ENCODE measurements at places on chromosomes 1 and 21.
A peak's percentile ranks its signal among the peaks of the same experiment; 100 is the strongest.

- peak; percentile 9 for DNase-seq
These were observed 44.2 kb downstream of the ZC3H11B start for GRCh38 chr1:219568733-219569132.

- DNase-seq: no peak
These were observed 36.7 kb downstream of the ETNK2 start for GRCh38 chr1:204115116-204115515.

GRCh38 chr1:169103480-169103893 is 3.0 kb upstream of the ATP1B1 start:
- no peak for DNase-seq

GRCh38 chr1:109732390-109732881 is 8.4 kb downstream of the GSTM3 start:
- DNase-seq: no peak

- peak; percentile 99 for DNase-seq
These were observed at the start of gene RPRD2 for GRCh38 chr1:150363426-150364230. RPRD2 (plus strand) TSS chr1:150364147; CDS start chr1:150364715, 568 bp downstream.

GRCh38 chr1:165055581-165055980 is 300.9 kb downstream of the LMX1A start:
- no peak for DNase-seq

DNA sequence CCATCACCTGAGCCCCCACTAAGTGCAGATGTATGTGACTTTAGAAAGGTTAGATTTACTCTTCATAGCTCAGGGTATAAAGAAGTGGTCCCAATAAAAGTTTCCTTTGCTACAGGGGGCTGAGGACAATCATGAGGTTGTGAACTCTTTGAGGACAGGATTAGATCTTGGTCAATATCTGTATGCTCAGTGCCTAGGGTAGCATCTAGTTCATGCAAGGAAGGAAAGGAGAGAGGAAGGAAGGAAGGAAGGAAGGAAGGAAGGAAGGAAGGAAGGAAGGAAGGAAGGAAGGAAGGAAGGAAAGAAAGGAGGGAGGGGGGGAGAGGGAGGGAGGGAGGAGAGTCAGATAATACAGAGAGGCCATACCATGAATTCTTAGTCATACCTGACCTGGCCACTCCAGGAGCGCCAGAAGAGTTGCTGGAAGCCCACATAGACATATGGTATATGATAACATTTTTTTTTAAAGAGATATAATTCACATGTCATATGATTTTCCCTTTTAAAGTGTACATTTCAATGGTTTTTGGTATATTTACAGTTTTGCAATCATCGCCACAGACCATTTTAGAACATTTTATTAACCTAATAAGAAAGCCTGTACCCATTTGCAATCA is 9.7 kb upstream of the CSRP1 start:
- no peak for DNase-seq

- DNase-seq: no peak
These were observed 59.2 kb downstream of the CLSTN1 start for GRCh38 chr1:9764550-9764949.

DNA sequence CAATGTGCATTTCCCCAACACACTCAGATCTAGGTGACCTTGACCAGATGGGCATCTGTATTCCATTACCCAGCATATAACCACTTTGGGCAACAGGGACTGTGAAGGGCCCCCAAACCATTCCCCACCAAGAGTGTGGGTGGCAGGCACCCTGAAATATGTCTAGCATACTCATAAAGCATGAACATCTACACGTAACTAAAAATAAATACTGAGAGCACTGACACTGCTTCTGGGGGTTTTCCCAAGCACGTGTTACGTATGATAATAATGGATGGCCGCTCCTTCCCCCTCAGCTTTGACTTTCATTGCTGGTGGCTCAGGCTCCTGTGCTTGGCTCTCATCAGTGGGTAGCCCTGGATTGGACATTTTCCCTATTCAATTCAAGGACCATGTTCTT is 39.1 kb downstream of the IGSF3 start:
- no peak for DNase-seq

DNA sequence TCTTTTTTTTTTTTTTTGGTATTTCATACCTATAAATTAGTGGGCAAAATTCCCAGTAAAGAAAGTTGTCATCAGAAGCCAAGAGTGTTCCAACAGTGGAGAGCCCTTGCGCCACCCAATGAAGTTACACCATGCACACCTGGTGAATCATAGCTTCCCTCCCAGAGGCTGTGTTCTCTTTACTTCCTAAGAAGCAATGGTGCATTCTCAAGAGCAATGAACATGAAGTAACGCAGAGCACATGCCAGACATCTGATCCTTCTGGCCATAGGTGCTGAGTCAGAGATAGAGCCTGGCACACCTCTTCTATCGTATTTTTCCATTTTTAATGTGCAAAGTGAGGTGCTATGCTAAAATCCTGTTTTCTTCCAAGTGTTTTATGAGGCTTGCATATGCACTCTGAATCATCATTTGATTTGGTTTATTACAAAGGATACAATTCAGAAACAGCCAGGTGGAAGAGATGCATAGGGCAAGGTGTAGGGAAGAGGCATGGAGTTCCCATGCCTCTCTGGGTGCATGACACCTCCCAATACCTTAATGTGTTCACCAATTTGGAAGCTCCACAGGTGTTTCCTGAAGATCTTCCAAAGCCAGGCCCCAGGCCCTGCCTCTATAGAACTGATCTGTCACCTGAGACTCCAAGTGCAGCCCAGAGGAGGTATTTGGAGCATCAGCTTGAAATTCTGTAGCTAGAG is 408.0 kb downstream of the SIPA1L2 start:
- no peak for DNase-seq

DNA sequence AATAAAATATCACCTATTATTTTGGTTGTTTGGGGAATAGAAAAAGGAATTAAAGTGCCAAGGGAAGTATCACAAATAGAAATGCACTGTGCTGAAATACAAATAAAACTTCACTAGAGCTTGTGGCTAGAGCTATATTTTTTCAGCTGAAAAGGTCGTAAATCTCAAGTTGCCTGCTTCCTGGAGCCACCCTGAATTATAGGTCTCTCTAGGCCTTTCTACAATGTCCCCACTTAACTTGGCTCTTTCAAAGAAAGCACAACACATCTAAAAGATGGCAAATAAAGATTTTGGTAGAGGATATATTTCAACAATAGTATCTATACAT is 5.0 kb upstream of the RNF2 start:
- no peak for DNase-seq

GRCh38 chr21:38159355-38159754 is 97.4 kb upstream of the KCNJ15 start:
- peak; percentile 26 for DNase-seq

GRCh38 chr1:51729824-51730301 is 113.0 kb downstream of the OSBPL9 start:
- no peak for DNase-seq

DNA sequence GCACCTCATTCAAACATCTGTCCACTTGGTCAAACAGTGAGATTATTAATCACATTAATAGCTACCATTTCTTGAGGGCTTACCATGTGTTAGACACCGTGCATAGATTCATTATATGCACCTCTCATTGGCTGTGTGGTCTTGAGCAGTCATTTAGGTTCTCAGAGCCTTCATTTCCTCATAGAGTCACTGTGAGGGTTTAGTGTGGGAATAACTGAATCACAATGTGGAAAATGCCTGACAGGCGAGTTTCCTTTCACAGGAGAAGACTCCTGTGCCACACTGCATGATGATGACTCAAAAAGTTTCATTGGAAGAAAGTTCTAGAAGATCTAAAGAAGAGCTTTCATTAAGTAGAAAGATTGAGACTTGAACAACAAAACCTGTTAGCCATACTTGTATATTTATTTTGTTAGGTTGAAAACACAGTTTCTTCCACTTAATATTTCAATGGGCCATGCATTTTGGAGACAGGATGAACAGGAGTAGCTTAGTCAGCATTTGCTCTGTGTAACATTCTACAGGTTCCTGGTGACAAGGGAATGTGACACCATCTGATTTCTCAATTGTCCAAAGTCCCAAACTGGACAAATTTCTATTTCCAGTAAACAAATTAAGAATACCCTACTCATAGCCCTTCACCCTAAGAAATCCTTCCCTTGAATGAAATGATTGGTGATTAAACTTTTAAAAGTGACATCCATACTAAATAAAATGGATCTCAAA is 45.7 kb downstream of the FYB2 start:
- no peak for DNase-seq

DNA sequence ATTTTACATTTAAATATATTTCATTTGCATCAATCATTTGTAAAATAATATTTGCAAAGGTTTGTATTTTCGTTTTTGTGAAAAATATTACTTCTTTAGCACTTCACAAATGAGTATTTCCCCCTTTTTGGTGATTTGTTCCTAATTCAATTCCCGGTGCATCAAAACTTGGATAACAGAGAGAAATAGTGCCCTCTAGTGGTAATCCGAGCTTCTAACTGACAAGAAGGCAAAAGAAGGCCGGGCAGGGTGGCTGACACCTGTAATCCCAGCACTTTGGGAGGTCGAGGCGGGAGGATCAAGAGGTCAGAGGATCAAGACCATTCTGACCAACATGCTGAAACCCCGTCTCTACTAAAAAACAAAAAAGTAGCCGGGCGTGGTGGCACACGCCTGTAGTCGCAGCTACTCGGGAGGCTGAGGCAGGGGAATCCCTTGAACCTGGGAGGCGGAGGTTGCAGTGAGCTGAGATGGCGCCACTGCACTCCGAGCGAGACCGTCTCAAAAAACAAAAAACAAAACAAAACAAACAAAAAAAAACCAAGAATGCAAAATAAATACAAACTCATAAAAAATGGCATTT is 137.7 kb downstream of the COL11A1 start:
- no peak for DNase-seq

DNA sequence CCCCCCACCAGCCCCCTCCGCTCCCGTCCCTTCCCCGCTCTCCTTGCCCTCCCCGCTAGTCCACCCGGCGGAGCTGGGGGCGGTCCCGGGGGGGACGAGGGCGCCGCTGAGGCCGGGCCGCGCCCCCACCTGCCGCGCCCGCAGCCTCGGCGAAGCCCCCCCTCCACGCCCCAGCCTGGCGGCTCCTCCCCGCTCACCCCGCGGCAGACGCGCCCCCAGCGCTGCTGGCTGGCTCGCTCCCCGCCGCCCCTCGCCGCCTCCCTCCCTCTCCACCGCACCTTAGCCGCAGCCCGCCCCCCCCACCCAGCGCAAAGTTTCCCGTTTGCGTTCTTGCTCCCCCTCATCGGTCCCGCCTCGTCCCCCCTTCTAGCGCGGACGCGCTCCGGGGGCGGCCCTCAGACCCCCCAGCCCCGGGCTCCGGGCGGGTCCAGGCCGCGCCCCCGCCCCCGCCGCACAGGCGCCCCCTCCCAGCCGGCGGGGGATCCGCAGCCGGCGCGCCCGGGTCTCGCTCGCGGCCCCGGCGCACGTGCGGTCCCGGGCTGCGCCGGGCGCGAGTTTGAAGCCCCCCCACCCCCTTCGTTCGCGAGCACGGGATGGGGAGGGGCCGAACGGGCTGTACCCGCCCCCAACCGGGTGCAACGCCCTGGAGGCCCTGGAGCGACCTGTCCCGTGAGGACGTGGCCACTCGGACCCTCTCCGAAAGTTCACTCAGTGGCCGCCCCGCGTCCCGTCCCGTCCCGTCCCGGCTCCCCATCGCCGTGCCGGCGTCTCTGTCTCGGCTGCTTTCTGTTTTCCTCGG is 623 bp downstream of the PTPRF start:
- DNase-seq: peak; percentile 6

- DNase-seq: no peak
These were observed 296.3 kb downstream of the NFIA start for GRCh38 chr1:61378494-61379180.

GRCh38 chr1:65958561-65959350 is 166.1 kb downstream of the PDE4B start:
- DNase-seq: peak; percentile 20

GRCh38 chr21:28252928-28253327 is 739.7 kb downstream of the LTN1 start:
- DNase-seq: no peak

- DNase-seq: peak; percentile 67
These were observed 41.3 kb upstream of the TACSTD2 start for GRCh38 chr1:58618303-58618702.

- no peak for DNase-seq
These were observed 522.5 kb downstream of the PTBP2 start for GRCh38 chr1:97243973-97244560.

DNA sequence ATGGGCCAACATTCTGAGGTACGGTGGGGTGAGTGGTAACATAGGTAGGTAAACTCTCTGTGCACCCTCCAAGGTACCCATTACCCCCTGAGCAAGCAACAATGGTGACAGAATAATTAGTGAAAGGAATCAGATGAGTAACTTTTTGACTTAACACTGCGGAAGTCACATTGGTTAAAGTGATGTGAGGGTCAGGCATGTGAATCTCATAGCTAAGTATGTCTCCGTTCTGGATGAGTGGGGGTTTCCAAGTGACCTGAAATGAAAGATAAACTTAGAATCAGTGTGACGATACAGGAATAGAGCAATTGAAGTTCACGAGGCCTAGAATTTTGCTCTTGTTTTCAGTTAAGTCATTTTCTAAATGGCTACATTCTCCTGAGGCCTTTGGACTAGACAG is 311.7 kb downstream of the KCTD3 start:
- no peak for DNase-seq

Measured in CD4-positive, alpha-beta T cell treated with Interleukin-1 beta for 1 hour (primary cell).